ENCODE measurements at places on chromosomes 5 and 9.

- no peak for DNase-seq
Measured at GRCh38 chr5:139897982-139898381, 102.4 kb downstream of the PSD2 start.

GRCh38 chr5:86929123-86929766, 311.5 kb downstream of the COX7C start:
- no peak for DNase-seq

DNA sequence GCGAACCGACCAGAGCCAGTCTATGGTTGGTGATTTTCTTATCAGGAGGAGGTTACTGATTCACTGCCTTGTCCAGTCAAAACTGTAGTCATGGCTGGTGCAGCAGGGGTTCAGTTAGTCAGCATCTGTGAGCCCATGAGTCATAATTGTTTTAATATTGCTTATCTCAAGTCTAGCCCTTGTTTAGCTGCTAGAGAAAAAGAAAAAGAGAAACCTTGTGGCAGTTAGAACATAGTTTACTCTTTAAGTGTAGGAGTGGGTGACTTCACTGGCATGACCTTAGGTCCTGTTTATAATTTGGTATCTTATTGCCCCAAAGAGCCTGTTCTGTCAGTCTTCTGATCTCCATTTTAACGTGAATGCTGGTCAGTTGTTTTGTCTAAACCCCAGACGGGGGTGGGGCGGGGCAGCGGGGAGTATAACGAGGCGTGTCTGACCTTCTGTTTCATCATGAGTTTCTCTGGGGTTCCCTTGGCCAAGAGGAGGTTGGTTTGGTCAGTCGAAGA, 76.9 kb upstream of the NFIL3 start:
- no peak for DNase-seq

DNA sequence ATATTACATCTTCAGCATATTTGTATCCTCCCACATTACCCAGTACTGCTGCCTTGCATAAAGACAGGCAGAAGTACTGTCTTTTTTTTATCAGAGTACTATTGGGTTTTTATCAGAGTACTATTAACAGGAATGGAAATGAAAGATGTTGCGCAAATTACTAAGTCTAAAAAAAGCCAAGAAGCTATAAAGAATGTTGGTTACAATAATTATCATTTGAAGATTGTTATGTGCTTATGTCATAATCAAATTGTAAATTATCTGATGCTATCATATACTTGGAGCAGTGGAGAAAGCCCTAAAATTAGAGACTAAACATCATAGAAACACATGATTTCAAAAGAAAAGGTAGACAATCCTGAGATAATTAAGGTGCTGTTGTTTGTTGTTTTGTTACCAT, 188.8 kb downstream of the CCDC192 start:
- no peak for DNase-seq

DNA sequence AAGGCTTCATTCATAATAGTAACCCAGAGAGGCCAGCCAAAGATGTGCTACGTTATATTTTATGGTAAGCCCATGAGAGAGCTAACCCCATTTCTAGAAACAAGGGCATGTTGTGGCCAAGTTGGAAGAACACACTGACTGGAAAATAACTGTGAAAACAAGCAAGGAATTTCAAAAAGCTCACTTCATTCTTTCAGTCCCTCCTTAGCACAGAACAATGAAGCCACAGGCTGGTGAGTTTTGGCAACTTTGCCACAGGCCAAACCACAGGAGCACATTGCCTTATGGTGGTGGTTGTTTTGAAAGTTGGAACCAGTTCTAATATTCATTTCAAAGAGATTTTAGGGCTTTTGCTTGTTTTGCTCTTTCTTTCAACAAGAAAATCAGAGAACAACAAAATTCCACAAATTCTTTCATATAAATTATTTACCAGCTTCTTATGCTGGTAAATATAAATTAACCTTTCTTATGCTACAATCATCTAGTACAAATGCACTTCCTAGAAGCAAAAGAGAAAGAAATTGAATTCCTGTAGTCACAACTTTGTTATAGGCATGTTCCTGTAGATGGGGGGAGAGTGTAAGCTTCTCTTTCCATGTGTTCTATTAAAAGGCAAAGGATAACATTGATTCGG, 225.4 kb upstream of the RFX3 start:
- no peak for DNase-seq

Measured in CD4-positive, alpha-beta T cell treated with Interleukin-2 at 100 ng/mL for 4 hours (primary cell).